A172 (cell line): ENCODE measurements at places on chromosomes 2 and 18.

GRCh38 chr2:26462511-26463243, 15.2 kb downstream of the OTOF start:
- peak; percentile 62 for DNase-seq

DNA sequence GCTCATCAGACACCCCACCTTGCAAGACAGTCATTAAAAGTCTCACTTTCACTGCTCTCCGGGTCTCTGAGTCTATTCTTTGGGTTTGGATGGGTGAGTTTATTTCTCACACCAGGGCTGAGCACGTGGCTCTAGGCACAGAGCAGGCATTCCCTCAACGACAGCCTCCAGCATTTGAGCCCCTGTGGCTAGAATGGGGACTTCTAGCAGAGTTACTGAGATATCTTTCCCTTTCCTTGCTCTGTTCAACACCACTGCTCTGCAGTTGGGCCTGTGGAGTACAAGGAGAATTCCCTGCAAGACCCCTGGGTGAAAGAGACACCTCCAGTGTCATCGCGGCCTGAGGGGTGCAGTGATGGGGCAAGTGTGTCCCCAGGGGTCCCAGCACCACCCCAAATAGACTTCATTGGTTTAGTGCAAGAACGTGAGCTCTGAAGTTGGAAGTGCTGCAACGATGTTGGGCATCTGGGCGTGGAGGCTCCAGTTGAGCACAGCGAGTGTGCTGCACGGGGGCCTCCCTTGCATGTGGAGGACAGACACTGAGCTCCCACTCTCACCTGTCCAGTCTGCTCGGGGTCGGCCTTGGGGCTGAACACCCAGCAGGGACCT, 184.1 kb upstream of the HS6ST1 start:
- DNase-seq: no peak

DNA sequence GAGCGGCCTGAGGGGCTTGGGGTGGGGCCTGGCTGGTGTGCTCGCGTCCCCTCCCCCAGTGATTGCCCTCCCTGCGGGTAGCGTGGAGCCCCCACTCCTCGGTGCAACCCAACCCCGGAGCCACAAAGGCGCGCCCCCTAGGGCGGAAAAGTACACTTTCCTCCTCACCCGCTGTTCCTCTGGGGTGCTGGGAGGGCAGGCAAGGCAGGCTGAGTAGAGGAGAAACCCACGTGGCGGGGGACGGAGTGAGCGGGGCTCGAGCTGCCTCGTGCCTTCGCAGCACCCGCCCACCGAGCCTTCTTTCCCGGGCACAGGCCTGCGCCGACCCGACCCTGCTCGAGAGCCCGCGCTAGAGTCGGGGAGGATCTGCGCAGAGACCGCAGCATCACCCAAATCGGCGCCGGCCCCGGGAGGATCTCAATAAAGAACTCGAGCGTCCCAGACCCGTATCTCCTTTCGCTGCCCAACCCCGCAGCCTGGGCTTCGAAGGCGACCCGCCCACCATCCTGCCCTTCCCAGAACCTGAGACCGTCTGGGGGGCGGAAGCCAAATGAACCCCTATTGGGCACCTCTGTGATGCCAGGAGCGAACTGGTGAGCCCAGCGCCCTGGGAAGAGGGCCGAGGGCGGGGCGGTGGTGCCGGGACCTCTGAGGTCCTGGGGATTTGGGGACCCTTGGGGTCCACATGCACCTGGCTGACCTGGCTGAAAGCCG, 1.5 kb downstream of the UCN start:
- DNase-seq: no peak

- peak; percentile 66 for DNase-seq
These were observed 3.3 kb downstream of the SLC8A1 start for GRCh38 chr2:40448476-40449079.

- no peak for DNase-seq
These were observed 578.6 kb upstream of the RAB6C start for GRCh38 chr2:129400826-129401225.

- DNase-seq: no peak
These were observed 403.3 kb downstream of the SUCLG1 start for GRCh38 chr2:84055816-84056215.

- no peak for DNase-seq
These were observed 377.7 kb upstream of the ST6GAL2 start for GRCh38 chr2:107263628-107264027.

GRCh38 chr2:156190517-156190916, 142.0 kb downstream of the NR4A2 start:
- DNase-seq: no peak

GRCh38 chr2:19894134-19894792, 7.5 kb downstream of the TTC32 start:
- no peak for DNase-seq

- DNase-seq: peak; percentile 36
These were observed 195.7 kb upstream of the FANCL start for GRCh38 chr2:58436872-58437271.

- no peak for DNase-seq
These were observed 48.7 kb downstream of the HNMT start for GRCh38 chr2:138012968-138013367.

DNA sequence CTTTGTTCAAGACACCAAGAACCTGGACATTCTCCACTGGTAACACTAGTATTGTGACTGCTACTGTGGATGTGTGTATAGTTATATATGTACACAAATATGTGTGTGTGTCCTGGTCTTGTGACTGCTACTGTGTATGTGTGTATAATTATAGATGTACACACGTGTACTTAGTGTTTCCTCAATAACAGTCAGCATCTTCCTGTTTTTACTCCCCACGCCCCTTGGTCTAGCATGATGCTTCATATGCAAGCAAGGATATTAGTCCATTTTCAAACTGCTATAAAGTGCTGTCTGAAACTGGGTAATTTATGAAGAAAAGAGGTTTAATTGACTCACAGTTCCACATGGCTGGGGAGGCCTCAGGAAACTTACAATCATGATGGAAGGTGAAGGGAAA, 802.7 kb downstream of the RNF144A start:
- no peak for DNase-seq

DNA sequence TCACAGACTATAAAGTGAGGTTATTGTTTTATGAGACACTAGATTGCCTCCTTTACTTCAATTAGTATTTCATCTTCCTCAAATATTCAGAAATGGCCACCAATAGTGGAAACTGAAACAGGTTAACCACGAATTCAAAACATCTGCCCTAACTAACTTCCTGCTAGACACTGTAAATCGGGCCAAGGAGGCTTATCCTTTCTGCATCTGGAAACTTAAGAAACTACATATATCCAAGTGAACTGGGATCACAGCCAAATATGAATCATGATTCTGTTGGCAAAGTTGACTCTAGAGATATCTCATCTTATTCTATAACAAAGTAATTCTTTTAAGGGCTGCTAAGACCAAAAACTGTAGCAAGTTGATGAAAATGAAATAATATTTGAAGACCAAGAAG, 136.6 kb upstream of the ZC3H15 start:
- DNase-seq: peak; percentile 51

- DNase-seq: no peak
These were observed 556.0 kb upstream of the MEX3C start for GRCh38 chr18:51753365-51754057.

GRCh38 chr18:49067071-49067470, 116.3 kb upstream of the SMAD7 start:
- no peak for DNase-seq

DNA sequence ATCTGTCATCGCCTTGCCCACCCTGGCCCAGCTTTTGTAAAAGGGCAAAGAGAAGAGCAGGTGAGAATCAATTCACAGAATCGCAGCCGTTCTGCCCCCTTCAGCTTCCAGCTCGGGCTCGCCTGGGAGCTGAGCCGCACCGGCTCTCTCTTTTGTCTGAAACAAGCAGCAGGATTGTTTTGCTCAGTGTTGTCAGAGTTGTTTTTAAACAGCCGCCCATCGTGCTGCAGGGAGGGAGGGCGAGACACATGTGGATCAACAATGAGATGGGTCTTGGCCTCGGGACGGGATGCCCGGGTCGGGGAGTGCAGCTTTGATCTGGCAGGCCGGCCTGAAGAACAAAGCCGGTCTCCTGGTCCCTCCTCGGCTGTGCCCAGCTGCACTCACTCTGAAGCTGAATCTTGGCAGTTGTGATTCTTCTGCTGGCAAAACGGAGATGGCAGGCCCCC, 39.7 kb upstream of the HDAC4 start:
- no peak for DNase-seq

- DNase-seq: peak; percentile 91
These were observed 29.7 kb downstream of the XDH start for GRCh38 chr2:31384771-31385276.

- no peak for DNase-seq
These were observed 123.0 kb upstream of the MYO3B start for GRCh38 chr2:170054997-170055396.

- no peak for DNase-seq
These were observed 155.4 kb downstream of the THSD7B start for GRCh38 chr2:136920652-136921333.

DNA sequence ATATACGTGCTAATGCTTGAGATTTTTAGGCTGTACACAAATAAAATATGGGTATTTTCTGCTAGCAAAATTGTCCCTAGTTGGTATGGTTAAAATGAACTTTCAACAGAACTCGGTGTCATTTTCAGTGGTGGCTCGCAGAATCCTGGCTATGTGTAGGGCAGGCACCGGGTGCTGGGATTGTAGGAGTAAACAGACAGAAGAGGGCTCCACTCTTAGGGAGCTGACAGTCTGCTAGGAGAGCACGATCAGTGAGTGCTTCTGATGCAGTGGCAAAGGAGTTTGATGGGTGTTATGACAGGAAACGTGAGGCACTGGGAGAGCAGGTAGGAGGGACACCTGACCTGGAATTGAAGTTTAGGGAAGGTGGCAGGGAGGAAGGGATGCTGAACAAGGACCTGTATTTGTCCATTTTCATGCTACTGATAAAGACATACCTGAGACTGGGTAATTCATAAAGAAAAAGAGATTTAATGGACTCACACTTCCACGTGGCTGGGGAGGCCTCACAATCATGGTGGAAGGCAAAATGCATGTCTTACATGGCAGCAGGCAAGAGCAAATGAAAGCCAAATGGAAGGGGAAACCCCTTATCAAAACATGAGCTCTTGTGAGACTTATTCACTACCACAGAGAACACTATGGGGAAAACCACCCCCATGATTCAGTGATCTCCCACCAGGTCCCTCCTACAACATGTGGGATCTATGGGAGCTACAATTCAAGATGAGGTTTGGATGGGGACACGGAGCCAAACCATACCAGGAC, 105.4 kb upstream of the LCLAT1 start:
- no peak for DNase-seq

GRCh38 chr2:201908901-201909300, 102.6 kb downstream of the CDK15 start:
- DNase-seq: no peak

- DNase-seq: no peak
These were observed 105.2 kb downstream of the SEPTIN10 start for GRCh38 chr2:109508556-109508955.
